MCF 10A (cell line): ENCODE measurements at places on chromosomes 7 and 10. TPM values are rescaled to one million over a fixed set of nuclear protein-coding genes. Genes with fewer than 3 reads are reported as not detected.

- no peak for DNase-seq
These were observed 134.6 kb upstream of the FGFR2 start for GRCh38 chr10:121732656-121733445.

DNA sequence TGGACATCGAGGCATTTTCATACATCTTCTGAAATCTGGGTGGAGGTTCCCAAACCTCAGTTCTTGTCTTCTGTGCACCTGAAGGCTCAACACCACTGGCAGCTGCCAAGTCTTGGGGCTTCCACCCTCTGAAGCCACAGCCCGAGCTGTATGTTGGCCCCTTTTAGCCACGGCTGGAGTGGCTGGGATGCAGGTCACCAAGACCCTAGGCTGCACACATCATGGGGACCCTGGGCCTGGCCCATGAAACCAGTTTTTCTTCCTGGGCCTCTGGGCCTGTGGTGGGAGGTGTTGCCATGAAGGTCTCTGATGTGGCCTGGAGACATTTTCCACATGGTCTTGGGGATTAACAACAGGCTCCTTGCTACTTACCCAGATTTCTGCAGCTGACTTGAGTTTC lies 62.1 kb downstream of the INPP5A start:
- no peak for DNase-seq

- no peak for DNase-seq
These were observed 4.4 kb upstream of the IRF5 start for GRCh38 chr7:128933180-128933891.

DNA sequence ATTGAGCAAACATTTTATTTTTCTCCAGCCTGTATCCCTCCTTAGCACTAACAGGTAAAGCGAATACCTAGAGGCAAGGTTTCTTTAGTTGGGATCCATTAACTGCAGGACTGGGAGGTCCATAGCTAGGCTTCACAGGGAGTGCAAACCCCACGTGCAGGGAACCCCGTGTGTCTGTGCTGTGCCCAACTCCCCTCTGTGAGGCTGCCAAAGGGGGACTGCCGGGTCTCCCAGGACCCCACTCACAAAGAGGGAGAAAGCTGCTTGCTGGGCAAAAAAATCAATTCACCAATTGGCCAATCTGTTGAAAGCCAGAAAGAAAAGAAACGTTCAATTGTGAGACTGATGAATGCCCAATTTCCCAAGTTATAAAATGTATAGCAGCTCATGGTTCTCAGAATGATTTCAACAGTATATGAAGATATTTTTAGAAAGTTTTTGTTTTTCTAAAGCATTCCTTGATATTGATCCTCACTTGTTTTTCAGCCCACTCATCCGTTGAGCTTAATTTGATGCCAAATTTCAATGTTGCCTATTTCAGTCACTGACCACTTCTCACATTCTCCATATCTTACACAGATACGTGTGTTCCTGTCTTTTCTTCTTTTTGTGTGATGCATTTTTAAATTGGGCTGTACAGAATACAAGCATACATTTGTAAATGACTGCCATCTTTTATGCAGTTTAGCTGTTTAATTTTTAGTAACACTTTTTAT lies 202.7 kb upstream of the PRSS58 start:
- DNase-seq = no peak

The CALML5 gene
- not detected in 2 replicates for total RNA-seq

The CLRN3 gene
- total RNA-seq = not detected in 2 replicates
